ENCODE measurements at places on chromosomes 5 and 9.

DNA sequence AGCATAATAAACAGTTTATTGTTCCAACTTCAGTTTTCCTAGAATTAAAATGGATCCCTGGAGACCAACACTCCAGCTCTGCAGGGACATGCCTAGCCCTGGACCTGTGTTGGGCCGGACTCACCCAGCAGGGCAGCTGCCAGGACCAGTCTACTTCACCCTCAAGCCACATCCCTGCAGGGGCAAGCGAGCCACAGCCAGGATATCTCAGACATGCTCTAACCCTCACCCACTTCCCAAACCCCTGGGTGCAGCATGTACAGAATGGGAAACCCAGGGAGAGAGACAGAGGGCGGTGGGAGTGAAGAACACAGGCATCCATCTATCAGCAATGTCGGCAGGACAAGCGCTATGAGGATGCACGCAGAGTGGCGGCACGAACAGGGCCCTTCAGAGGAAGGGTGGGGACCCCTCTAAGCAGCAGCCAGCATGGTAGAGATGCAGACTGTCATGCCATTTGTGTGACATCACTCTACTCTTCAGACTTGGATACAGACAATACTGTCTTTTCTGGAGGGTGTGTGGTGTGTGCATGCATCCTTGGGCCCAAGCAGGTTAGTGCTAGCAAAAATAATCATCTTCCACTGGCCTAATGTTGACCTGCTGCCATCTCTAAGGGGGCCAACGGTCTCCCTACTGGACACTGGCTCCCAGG lies 83.1 kb downstream of the SEMA4D start:
- no peak for DNase-seq

GRCh38 chr9:128863647-128864046 lies 18.1 kb downstream of the KYAT1 start:
- DNase-seq = peak; percentile 64

GRCh38 chr9:127589955-127590370 lies 22.1 kb upstream of the STXBP1 start:
- no peak for DNase-seq

DNA sequence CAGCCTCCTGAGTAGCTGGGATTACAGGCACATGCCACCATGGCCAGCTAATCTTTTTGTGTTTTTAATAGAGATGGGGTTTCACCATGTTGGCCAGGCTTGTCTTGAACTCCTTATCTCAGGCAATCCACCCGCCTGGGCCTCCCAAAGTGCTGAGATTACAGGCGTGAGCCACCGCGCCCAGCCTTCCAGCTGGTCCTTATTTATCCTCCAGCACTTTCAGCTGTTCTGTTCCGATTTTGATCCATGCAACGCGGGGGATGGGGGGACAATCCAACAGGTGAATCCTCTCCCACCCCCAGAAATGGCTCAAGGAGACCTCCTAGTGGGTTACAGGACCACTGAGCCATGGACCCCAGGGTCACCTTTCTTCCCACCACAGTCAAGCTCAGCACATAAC lies 14.7 kb upstream of the CDKN2AIPNL start:
- DNase-seq = no peak

- no peak for DNase-seq
Observed at GRCh38 chr5:132017738-132018625, 6.5 kb upstream of the ACSL6 start.

- no peak for DNase-seq
Observed at GRCh38 chr5:65192331-65192730, 289.4 kb downstream of the ADAMTS6 start.

GRCh38 chr9:127418037-127418471 lies 6.1 kb upstream of the ZNF79 start:
- DNase-seq = no peak

DNA sequence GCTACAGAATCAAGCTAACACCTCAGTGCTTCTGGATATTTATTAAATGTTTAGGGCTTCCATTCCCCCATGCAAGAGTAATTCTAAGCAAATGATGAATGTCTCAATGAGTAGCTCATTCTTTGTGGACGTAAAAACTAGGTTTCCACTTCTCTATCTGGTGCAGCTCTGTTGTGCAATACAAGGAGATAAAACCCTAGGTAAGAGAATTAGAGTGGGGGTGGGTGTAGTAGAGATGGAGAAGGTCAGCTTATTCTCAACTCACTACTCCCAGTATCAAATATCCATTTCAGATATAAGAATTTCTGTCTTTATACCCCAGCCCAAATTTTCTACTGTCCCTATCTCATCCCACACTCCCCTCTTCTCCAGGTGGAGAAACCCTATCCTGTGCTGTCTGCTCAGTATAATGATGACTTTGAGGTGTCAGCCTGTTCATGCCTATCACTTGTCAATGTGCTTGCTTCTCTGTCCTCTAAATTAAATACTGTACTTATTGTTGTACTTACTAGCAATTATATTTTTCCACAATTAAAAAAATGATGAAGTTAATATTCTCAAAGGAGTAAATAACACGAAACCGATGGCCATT lies 4.3 kb upstream of the FYB1 start:
- no peak for DNase-seq

GRCh38 chr5:77449277-77449676 lies 42.8 kb downstream of the WDR41 start:
- DNase-seq = no peak

DNA sequence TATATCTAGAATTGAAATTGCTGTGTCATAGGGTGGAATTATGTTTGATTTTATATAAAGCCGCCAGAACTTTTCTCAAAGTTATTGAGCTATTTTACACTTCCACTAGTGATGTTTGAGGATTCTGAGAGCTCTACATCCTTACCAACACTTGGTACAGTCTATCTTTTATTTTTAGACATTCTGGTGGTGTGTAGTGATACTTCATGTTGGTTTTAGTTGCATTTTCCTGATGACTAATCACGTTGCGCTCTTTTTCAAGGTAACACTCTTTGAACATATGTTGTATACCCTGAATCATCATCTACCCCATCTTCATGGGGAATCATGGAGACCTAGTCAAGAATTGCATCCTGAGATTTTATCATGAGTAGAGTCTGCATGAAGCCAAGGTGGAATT lies 141.7 kb downstream of the NXNL2 start:
- no peak for DNase-seq

DNA sequence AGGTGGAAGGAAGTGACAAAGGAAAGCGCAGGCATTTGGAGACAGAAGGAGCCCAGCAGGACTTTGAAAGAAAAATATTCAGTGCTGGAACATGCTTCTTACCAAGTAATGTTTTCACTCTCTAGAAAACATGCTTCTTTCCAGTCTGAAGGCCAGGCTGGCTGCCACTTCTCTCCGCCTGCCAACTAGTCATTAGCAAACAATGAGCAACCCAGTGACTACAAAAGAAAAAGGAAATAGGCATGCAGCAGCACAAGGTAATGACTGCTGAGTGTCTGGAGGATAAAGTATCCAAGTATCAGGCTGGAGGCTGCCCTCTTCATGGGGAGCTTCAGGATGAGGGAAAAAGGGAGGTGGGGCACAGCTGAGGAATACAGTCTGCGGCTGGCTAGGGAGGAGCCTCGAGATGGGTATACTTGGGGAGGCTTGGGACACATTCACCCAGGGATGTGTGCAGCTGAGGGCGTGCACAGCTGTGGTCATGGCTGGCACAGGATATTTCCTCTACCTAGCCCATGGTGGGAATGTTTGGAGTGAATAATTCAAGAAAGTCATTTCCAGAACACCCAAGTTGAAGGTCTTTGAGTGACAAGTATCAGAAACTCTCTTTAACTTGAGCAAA lies 161.5 kb upstream of the KIF2A start:
- no peak for DNase-seq

- DNase-seq = no peak
Observed at GRCh38 chr5:163670036-163670435, 164.6 kb downstream of the MAT2B start.
